Colonic mucosa (tissue), 4 donors: ENCODE measurements at places on chromosomes 13 and 19. TPM values are rescaled to one million over a fixed set of nuclear protein-coding genes. Genes with fewer than 3 reads are reported as not detected.
A peak's percentile ranks its signal among the peaks of the same experiment; 100 is the strongest.

- H3K4me3 ChIP-seq: no peak overlapping the region
- H3K27me3 ChIP-seq: no peaks in the 10 kb centered on the region
- DNase-seq: no peak
- no peaks in the 10 kb centered on the region for H3K4me1 ChIP-seq
These were observed 29.6 kb upstream of the CEACAM21 start for GRCh38 chr19:41546386-41546789.

DNA sequence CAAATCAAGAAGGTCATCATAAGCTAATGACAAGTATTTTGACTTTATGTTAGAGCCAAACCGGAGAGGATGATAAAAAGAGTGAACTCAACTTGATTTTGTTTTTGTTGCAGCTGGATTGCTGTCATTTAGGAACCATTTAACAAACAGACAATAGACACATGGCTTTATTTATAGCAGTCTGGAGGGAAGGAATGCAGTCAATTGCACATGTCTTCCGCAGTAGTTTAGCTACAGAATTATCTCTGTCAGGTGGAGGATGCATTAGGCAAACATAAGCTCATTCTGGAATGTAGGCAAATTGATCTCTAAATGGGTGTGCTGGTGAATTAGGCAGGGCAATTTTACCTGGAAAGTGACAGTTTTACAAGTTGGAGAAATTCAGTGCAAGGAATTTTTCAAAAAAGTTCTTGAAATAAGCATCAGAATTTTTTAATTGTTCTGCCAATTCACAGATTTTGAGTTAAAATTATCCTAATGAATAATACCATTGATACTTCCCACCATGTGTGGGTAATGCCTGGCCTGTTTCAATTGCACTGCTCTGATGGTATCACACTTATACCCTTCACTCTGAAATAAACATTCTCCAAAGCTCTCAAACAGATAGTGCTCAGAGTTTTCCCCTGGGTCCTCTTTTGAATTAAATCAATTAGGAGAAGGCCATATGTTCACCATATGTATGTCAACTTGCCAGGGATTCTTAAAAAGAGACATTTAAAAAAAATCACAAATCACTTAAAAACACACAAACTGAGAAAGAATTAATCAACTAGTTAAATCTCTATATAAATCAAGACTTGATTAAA is 318.3 kb downstream of the NDFIP2 start:
- H3K36me3 ChIP-seq: no peaks in the 10 kb centered on the region
- DNase-seq: no peak
- no peak overlapping the region for H3K27ac ChIP-seq
- no peaks in the 10 kb centered on the region for H3K4me1 ChIP-seq
- H3K4me3 ChIP-seq: no peak overlapping the region

GRCh38 chr19:56144376-56144775 is 3.3 kb downstream of the ZNF444 start:
- DNase-seq: no peak
- H3K4me3 ChIP-seq: no peak overlapping the region
- H3K27ac ChIP-seq: no peak overlapping the region
- peaks cover 10% of the 10 kb centered on the region for H3K4me1 ChIP-seq

Gene OR7A5
- not detected for total RNA-seq

Gene PDX1
- total RNA-seq: 0.54 TPM

Gene PGLYRP2
- total RNA-seq: not detected

Gene LILRB3
- total RNA-seq: 4.1 TPM

GRCh38 chr19:51422053-51422448 is 4.6 kb upstream of the SIGLEC10 start:
- H3K27me3 ChIP-seq: no peaks in the 10 kb centered on the region
- H3K27ac ChIP-seq: no peak overlapping the region
- no peak overlapping the region for H3K4me3 ChIP-seq
- H3K4me1 ChIP-seq: no peaks in the 10 kb centered on the region

- no peaks in the 10 kb centered on the region for H3K27me3 ChIP-seq
- DNase-seq: no peak
- no peak overlapping the region for H3K4me3 ChIP-seq
- no peak overlapping the region for H3K27ac ChIP-seq
- no peaks in the 10 kb centered on the region for H3K4me1 ChIP-seq
These were observed 15.8 kb upstream of the UBE2S start for GRCh38 chr19:55423225-55424005.

- no peaks in the 10 kb centered on the region for H3K4me1 ChIP-seq
- no peaks in the 10 kb centered on the region for H3K27me3 ChIP-seq
- no peak overlapping the region for H3K27ac ChIP-seq
- DNase-seq: no peak
- H3K36me3 ChIP-seq: no peaks in the 10 kb centered on the region
These were observed 360.6 kb downstream of the TDRD3 start for GRCh38 chr13:60757501-60758215.

GRCh38 chr13:48040049-48040448 is 2.5 kb downstream of the NUDT15 start:
- no peaks in the 10 kb centered on the region for H3K36me3 ChIP-seq
- peak overlapping the region; percentile 57 for H3K27ac ChIP-seq
- DNase-seq: no peak
- H3K27me3 ChIP-seq: no peaks in the 10 kb centered on the region
- H3K4me3 ChIP-seq: no peak overlapping the region
- peaks cover 12% of the 10 kb centered on the region for H3K4me1 ChIP-seq
